Motor neuron (in vitro differentiated cells): ENCODE measurements at places on chromosomes 2 and 18.

- ATAC-seq, result no peak
These were observed 407.2 kb upstream of the NETO1 start for GRCh38 chr18:73274812-73275621.

DNA sequence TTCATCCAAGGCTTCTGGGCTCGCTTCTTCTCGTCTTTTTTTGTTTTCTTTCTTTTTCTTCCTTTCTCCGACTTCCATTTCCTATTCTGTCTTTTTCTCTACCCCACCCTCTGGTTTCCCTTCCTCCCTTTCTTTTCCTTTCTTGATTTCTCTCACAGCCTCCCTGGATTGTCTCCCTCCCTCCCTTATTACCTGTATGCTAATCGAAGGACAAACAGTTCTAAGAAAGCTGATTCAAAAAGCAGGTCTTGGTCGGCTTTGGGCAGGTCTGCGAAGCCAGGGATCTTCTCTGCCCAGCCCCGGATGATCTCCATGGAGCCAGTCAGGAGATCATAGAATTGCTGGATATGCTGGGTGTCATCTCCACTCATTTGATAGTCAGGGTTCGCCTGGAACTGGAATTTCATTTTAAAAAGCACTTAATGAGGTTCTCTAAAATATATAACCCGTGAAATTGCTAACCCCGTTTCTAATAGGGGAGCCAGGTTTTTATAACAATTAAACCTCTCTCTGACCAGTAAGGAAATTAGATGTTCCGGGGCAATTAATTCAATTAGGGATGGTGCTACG, 5.9 kb downstream of the NR4A2 start:
- ATAC-seq, result no peak

DNA sequence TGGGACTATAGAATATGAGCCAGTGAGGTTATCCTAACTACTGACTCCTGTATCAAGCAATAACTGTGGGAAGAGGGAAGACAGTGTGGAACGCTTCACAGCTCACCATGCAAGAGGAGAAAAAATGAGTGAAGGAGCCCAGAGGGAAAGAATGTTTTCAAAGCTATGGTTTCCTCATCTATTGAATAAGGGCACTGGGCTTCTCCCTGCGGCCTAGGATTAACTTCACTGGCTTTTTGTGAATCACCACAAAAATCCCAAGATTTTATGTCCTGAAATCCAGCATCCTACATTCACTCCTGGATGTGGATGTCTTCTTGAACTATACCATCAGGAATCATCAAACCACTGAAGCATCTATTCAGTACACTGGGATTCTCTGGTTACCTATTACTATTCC, 44.5 kb upstream of the SP5 start:
- no peak for ATAC-seq

DNA sequence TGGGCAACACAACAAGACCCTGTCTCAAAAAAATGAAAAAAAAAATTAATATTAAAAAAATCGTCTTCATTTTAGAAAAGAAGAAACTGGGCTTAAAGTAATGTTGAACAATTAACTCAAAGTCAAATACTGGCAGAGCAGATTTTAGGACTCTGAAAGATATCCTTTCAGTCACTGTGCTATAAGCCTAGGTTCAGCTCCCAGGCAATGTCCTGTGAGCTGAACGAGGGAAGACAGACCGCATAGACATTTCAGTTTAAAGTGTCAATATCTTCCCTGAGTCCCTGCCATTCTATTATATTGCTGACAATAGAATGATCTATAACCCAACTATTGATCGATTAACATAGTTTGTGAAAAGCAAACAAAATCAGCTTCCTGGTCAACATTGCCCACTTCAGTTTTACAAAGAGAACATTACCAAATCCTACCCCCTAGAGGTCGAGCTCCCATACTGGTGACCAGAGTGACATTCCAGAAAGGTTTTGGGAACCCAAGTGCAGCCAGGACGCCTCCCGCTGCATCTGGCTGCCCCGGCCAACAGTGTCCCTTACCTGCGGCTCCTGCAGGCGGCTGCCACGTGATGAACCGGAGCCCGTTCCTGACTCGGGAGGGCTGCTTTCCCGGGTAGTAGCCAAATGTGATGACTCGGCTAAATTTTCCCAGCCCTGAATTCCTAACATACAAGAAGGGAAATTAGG, 639 bp downstream of the MRO start:
- ATAC-seq, result peak; percentile 45

DNA sequence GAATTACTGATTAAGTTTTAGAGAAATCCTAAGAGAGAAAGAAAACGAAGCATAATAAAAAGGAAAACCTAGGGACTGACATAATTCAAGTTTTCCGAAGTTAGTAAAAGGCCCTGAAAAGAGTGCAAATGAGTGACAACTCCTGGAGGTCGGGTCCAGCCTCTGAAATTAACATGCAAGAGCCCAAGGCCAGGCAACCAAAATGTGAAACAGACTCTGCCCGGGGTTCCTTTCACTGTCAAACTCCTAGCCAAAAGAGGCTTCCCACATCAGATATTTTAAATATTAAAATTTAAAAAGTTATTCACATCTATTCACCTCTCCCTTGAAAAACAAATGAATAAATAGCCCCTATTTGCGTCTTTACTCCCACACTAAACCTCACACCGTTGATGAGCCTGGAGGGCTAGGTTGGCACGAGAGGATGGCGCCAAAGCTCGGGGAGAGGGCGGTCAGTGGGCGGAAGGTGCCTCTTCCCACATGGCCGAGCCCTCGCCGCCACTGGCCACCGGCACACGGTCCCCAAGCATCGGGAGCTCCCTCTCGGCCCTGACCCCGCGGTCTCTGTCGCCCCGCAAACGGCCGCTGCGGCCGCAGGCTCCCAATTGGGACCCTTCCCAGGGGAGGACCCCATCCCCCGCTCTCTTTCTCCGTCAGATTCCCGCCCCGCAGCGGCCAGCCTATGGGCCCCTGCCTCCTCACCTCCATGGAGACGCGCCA, 630 bp downstream of the PPM1G start:
- ATAC-seq, result no peak

DNA sequence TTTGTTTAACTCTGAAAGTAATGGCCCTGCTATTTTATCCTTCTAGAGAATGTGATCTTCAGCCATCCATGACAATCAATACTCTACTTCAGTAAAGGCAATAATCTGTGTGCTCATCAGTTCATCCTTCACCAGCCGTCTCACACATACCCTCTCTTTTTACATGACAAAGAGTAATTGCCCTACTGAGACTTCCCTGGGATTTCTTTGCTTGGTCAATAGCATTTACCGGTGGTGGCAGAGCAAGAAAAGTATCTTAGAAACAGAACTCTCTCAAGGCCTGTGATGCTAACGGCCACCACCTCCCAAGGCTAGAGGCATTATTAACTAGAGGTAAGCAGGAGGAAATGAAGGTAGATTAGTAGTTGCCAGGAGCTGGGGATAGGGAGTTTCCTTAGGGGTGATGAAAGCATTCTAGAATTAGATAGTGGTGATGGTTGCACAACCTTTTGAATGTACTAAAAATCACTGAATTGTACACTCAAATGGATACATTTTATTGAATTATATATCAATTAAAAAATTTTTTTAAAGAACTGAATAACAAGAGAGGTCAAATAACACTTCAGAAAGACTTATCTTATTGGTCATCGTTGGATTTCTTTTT, 57.9 kb upstream of the EPC2 start:
- ATAC-seq, result no peak

- ATAC-seq, result no peak
These were observed 37.6 kb upstream of the SLC4A10 start for GRCh38 chr2:161586517-161587167.

DNA sequence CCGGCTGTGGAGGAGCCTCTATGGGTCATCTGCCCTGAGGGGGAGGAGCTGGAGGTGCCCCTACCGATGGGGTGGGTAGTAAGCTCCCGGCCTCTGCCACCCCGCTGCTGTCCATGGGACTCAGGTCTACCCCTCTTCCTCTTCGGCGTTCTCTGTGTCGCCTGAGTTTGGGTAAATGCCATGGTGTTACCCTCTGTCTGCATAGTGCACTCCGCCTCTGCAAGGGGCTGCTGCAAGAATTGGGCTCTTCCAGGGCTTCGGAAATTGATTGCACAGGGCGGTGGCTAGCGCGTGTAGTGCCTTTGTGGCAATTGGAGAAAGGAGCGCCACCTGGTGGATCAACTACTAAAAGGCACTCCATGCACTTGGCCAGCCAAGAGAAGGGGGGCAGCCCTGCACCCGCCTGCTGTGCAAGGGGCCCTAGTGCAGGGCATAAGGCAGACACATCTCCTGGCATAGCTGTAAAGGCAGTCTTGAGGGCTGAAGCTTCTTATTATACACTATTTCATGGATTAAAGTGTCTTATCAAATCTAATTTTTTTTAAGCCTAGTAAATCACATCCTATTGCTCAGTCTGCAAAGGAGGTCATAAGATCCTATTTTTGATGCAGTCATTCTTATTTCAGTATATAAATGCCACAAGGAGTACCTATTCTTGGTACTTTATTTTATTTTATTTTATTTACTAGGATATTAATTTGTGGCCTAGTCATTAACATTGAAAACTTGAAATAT, 308.9 kb downstream of the PDE11A start:
- peak; percentile 98 for ATAC-seq

DNA sequence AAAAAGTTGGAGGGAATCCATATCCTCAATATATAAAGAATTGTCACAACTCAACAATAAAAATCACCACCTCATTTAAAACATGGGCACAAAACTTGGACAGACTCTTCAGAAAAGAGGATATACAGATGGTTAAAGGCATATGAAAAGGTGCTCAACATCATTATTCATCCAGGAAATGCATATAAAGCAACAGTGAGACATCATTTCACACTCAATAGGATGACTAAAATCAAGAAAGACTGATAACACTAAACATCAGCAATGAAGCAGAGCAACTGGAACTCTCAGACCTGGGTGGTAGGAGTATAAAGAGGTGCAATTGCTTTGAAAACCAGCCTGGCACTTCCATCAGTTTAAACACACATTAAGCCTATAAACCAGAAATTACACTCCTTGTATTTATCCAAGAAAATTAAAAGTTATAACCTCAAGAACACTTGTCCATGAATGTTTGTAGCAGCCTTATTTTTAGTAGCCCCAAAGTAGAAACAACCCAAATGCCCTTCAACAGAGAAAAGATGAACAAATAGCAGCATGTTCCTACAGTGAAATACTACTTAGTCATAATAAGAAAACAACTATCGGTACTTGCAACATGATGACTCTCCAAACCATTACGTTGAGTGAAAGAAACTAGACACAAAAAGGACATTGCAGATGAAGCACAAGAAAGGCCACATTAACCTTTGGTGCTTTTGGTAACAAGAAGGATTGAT, 79.1 kb upstream of the TANC1 start:
- no peak for ATAC-seq

DNA sequence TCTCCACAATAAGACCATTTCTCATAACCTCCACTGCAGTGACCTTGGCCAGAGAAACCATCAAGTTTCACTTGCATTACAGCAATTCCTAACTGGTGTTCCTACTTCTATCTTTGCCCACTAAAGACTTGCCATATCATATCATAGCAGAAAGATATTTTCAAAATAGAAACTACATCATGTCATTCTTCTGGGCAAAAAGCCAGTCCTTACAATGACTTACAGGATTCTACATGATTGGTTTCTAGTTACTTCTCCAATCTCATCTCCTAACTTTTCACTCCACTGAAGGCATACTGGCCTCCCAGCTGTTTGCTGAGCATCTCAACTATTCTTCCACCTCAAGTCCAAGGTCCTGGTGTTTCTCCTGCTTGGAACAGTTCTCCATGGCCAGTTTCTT, 151.4 kb downstream of the HNMT start:
- no peak for ATAC-seq

DNA sequence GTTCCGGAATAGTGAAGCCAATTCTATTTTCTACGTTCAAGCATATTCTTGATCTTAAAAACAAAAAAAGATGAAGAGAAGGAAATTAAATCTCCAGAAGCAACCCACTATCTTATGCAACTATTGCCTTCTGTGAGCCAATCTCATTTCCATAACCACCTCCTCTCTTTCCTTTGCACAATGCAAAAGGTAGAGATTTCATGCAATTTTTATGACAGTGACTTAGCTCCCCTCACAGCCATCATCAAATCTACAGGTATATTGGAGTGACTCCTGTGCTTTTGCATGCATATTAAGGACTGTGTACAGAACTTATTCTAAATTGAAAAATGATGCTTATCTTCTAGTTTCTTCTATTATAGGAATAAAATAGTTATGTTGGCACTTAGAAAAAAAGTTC, 191.8 kb downstream of the DCC start:
- ATAC-seq, result no peak

GRCh38 chr2:15560140-15560987, 770 bp downstream of the NBAS start:
- peak; percentile 72 for ATAC-seq

GRCh38 chr18:48544661-48545415, 6.0 kb downstream of the CTIF start:
- no peak for ATAC-seq

- no peak for ATAC-seq
These were observed 258.5 kb downstream of the RPIA start for GRCh38 chr2:88950010-88950409.

DNA sequence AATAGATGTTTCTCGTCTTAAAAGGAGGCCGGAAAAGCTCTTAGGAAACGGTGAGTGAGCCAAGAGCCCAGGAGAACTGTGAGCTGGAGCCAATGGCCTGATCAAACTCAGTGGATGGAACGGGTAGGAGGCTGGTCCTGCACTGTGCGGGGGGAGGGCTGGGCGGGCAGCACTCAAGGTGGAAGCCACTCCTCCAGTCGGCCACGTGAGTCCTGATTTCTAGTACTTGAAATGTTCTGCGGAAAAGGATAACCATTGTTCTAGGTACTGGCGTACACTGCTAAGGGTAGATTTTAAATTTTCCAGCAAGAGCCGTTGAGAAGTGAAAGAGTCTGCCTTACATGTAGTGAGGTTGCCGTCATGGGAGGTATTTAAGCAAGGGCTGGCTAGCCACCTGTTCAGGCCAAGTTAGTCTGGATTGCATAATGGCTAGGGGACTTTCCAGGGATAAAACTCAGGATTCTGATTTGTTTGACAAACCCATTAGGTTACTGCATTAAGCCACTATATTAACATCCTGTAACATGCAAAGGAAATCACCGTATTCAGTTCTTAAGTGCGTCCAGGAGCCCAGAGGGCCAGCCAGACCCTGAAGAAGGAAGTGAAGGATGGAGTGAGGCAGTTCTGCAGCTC, 51.3 kb upstream of the ODC1 start:
- ATAC-seq, result no peak

DNA sequence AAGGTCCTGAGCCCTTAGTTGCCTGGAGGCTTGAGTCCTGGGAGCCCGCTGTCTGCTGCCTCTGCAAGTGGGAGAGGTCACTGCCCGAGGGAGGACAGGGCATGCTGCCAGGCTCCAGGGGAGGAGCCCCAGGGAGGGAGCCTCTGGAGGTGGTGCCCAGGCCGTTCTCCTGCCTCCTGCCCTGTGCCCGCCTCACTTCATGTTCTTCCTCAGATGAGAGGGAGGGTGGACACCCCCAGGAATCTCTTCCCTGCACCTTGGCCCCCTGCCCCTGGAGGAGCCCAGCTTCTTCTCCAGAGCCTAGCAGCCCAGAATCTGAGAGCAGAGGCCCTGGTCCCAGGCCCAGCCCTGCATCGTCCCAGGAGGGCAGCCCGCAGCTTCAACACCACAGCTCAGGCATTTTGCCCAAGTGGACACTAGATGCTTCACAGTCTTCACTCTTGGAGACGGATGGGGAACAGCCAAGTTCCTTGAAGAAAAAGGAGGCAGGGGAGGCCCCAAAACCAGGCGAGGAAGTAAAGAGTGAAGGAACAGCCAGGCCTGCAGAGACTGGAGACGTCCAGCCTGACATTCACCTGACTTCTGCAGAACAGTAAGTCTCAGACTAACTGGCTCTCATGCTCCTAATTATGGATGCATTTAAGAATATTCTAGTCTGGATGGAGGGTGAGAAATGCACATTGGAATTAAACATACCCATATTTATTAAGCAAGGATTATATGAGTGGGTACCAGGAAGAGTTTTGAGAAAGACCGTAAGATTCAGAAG, 12.1 kb downstream of the PSD4 start:
- no peak for ATAC-seq
